K562 (cell line): ENCODE measurements at places on chromosomes 16 and 17.

GRCh38 chr16:83365166-83365565, 442.6 kb upstream of the HSBP1 start:
- no peak overlapping the region for H3K27ac ChIP-seq
- DNase-seq = no peak
- H3K4me1 ChIP-seq = no peaks in the 10 kb centered on the region

- H3K36me3 ChIP-seq = no peaks in the 10 kb centered on the region
- no peaks in the 10 kb centered on the region; the same call in 1 of the 2 replicates for H3K4me1 ChIP-seq
- no peak overlapping the region for H3K27ac ChIP-seq
- no peak overlapping the region for H3K4me3 ChIP-seq
- no peaks in the 10 kb centered on the region for H3K27me3 ChIP-seq
Measured at GRCh38 chr16:21589551-21589950, 9.8 kb upstream of the METTL9 start.

- H3K27ac ChIP-seq = no peak overlapping the region
- H3K36me3 ChIP-seq = peaks cover 17% of the 10 kb centered on the region; the same call in 2 of the 3 replicates
- no peak overlapping the region for H3K4me3 ChIP-seq
Measured at GRCh38 chr17:60039847-60040442, 38.8 kb downstream of the HEATR6 start.

- no peak overlapping the region for H3K27ac ChIP-seq
- DNase-seq = no peak
- no peak overlapping the region for H3K4me3 ChIP-seq
- H3K36me3 ChIP-seq = no peaks in the 10 kb centered on the region
- H3K4me1 ChIP-seq = no peaks in the 10 kb centered on the region
Measured at GRCh38 chr16:72946474-72947194, 101.3 kb downstream of the ZFHX3 start.

DNA sequence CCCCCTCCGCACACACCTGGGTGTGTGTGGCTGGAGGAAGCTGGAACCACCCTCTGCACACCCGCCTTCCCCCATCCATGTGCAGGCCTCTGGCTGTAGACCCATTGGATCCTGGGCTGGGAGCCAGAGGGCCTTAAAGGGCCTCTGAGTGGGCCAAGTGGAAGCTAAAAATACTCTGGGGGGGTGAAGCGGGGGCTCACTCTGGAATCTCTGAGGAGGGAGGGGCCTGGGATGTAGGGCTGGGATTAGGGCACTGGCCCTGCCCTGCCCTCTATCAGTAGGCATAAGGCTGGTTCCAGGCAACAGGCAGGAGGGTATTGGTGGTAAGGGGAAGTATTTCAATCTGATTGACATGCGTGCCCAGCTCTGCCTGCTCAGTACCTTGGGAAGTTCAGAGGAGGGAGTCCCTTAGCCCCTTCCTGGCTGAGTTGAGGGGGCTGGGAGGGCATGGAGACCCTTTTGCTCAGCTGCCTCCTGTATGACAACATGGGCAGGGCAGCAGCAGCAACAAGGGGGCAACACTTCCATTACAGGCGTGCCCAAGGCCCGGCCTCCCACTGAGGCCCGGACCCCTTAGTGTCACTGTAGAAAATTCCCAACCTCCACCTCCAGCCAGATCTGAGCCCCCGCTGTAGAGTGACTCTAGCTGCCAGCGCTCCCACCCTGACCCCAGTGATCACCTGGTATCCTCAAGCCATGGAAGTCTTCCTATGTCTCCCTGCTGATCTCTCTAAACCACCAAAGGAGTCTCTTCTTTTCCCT, 5.2 kb downstream of the ITGA3 start:
- H3K27me3 ChIP-seq = peaks cover 16% of the 10 kb centered on the region
- DNase-seq = no peak
- H3K27ac ChIP-seq = no peak overlapping the region
- H3K36me3 ChIP-seq = no peaks in the 10 kb centered on the region
- peaks cover 10% of the 10 kb centered on the region for H3K4me1 ChIP-seq
- H3K4me3 ChIP-seq = no peak overlapping the region

DNA sequence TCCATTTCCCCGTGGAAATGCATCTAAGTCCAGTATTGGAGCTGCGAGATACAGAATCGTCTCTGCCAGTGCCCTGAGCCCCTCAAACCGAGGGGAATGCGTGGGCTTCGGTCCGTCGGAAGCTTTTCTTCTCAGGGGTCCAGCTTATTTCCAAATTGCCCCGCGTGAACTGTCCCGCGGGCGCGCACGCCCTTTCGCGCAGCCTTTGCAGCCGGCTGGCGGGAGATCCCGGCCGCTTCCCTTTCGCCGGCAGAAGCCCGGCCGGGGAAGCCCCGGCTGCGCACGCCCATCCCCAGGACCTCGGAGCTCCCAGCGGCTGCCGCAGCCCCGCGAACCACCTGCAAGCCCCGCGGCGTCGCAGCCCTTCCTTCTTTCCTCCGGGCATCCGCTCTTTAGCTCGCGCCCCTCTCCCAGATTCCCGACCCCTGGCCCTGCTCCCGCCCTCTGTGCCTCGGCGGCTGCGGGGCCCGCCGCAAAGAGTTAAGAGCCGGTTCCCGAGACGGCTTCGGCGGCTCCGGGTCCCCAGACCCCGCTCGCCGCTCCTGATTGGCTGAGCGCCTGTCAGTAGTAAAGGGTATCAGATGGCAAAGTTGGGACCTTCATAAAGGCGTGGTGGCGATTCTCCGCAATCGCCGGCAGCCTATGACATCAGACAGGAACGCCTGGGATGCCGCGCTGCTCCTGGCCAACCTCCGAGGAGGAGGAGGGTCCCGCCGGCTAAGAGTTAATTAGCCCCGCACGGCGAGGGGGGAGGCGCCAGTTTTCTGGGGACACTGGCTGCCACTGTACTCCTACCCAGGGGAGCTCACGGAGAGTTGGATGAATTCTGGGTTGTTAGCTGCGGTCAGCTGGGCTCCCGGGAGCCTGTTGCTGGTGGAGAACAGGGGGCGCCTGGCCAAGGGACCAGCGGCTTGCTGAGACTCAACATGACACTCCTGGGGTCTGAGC, at the start of gene MYOCD:
Gene MYOCD (plus strand): TSS at position 628 of the 948 bp plus-strand sequence. CDS start 299 bp downstream, at position 927.
- H3K4me3 ChIP-seq = no peak within 1 kb of the TSS
- no peaks in the 10 kb centered on the region for H3K36me3 ChIP-seq
- no peak for DNase-seq
- no peaks in the 10 kb centered on the region for H3K4me1 ChIP-seq
- H3K27ac ChIP-seq = no peak within 1 kb of the TSS

DNA sequence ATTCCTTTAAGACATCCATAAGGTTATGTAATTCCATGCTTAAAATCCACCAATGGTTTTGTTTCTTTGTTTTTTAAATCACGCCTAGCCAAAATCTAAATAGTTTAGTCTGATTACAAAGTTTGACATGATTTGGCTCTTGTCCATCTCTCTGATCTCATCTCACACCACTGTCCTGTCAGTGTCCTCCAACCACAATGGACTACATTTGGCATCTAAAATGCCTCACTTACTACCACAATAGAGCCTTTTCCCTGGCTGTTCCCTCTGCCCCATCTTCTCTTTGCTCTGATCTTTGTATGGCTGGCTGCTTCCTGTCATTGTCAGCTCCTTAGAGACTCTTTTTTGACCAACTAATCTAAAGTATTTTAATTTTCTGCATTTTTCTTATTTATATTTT, 157.2 kb downstream of the MYO1D start:
- DNase-seq = no peak
- peaks cover 14% of the 10 kb centered on the region; the same call in 2 of the 3 replicates for H3K4me1 ChIP-seq
- peaks cover 33% of the 10 kb centered on the region for H3K36me3 ChIP-seq
- H3K4me3 ChIP-seq = no peak overlapping the region

DNA sequence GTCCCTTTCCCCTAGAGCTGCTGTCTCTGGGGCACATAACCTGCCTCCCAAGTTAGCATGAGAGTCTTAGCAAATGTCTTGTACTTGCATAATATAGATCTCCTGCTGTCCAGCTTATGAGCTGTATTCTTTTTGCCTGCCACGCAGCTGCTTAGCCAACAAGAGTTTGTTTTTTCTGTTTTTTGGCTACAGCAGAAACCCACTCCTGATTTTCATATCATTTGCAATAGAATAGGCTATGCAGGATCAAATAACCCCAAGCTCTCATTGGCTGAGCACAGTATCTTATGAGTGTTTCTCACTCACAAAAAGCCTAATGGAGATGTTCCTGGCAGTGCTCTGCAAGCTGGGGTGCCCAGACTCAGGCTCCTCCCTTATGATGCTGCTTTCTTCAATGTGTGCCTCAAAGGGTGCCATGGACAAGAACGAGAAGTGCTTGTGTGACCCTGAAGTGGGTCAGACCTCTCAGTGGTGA, 23.1 kb downstream of the B9D1 start:
- no peak overlapping the region for H3K27ac ChIP-seq
- no peak for DNase-seq
- no peaks in the 10 kb centered on the region for H3K27me3 ChIP-seq

- H3K4me3 ChIP-seq = no peak overlapping the region
- H3K27ac ChIP-seq = no peak overlapping the region; the same call in 2 of the 3 replicates
- H3K27me3 ChIP-seq = no peaks in the 10 kb centered on the region
- no peak for DNase-seq
- peaks cover 55% of the 10 kb centered on the region; the same call in 2 of the 3 replicates for H3K4me1 ChIP-seq
Measured at GRCh38 chr17:64218066-64218465, 45.0 kb downstream of the TEX2 start.

DNA sequence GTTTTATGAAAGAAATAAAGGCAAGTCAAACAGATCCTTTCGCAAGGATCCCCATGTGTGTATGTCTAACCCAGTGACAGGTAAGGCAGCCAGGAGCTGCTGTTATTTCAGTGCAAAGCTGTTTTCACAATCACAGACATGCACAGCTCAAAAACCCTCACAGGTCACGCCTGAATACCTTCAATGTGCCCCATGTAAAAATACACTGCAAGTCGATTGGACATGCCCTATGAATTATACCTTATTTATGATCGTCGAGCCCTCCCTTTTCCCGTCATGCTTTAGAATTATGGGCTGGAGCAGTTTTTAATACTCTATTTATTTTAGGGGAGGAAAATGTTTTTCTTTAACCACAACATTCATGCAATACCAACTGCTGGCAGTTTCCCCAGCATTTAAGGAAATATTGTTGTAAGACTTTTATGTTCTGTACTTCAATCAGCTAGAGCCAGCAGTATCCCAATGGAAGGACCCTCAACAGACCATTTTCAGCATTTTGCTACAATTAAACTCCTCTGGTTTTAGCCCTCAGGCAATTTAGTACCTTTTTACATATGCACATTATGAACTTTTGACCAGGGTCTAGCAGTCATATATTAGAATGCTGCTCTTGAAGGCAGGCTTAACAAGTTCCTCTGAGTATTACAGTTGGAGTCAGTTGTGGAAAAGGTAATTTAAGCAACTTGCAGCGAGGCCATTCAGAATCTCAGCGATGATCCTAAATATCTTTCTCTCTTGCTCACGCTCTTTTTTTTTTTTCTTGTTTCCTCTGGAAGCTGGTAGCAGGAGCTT, 362.2 kb downstream of the WWOX start:
- no peak overlapping the region for H3K27ac ChIP-seq
- no peaks in the 10 kb centered on the region for H3K36me3 ChIP-seq
- H3K4me3 ChIP-seq = no peak overlapping the region

DNA sequence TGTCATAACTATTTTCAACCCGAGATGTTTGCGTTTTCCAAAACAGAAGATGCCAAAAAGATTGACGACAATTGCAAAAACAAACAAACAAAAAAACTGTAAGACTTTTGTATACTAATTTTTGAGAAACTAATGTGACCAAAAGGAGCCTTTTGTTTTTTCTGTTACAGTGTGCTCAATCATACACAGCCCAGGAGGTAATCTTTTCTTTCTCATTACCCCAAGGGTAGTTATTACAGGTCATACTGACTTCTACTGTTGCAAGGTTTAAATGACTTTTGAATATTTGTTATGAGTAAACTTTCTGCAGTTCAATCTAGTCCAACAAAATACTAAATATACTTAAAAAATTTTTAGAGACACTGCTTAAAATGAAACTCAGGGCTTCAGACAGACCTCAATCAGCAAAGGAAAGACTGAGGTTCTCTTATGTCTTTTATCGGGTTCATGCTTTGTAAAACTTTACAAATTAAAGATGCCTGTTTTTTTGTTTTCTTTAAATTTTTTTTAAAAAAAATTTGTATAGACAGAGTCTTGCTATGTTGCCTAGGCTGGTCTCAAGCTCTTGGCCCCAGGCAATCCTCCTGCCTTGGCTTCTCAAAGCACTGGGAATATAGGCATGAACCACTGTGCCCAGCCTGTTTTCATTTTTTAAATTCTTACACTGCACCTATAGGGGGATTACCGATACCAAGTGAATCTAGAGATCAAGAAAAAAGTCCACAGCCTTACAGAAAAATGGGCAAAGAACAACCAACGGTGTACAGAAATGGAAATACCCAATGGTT, 47.6 kb downstream of the SPOP start:
- peaks cover 8% of the 10 kb centered on the region; the same call in 1 of the 3 replicates for H3K36me3 ChIP-seq
- no peaks in the 10 kb centered on the region for H3K27me3 ChIP-seq
- H3K4me3 ChIP-seq = no peak overlapping the region
- H3K27ac ChIP-seq = no peak overlapping the region
- DNase-seq = no peak

- H3K27ac ChIP-seq = no peak overlapping the region
- no peak for DNase-seq
- no peaks in the 10 kb centered on the region for H3K27me3 ChIP-seq
- H3K4me3 ChIP-seq = no peak overlapping the region
- peaks cover 12% of the 10 kb centered on the region for H3K4me1 ChIP-seq
- H3K36me3 ChIP-seq = peaks cover 21% of the 10 kb centered on the region; the same call in 1 of the 3 replicates
Measured at GRCh38 chr17:29584452-29585079, 4.9 kb downstream of the GIT1 start.

DNA sequence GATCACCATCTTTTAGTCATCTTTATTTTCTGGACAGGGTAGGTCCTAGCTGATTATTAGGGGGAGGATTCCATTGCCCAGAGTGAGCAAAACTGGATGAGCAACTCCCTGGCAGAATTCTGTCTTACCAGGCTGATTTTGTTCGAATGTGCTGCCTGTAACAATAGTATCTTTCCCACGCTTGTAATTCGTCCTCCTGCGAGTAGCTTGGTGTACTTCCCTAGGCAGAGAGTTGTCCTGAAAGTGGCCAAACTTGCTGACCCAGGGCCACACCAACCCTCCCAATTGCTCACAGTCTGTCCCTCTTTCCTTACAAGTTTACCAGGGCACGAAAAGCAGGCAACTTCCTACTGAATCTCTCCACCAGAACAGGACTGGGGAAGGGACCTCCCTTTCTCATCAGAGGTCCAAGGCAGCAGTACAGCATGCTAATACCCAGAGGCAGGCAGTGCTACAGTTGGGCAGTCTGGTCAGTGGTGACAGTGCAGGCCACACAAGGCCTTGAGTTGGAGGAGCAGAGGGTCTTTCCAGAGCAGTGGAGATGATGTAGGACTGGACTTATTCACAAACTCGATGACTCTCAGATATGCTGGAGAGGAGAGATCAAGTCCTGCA, 67.8 kb upstream of the NLK start:
- no peaks in the 10 kb centered on the region for H3K36me3 ChIP-seq
- no peak overlapping the region for H3K4me3 ChIP-seq
- no peak for DNase-seq
- peaks cover 30% of the 10 kb centered on the region for H3K4me1 ChIP-seq
- H3K27me3 ChIP-seq = no peaks in the 10 kb centered on the region
